Activated CD4-positive, alpha-beta T cell treated with anti-CD3 and anti-CD28 coated beads, Interleukin-2, amount 10 ng/mL, durations not matched to agents 7 days and 5 days (primary cell): ENCODE measurements at places on chromosomes 5 and 9. TPM values are rescaled to one million over a fixed set of nuclear protein-coding genes. Genes with fewer than 3 reads are reported as not detected.

DNA sequence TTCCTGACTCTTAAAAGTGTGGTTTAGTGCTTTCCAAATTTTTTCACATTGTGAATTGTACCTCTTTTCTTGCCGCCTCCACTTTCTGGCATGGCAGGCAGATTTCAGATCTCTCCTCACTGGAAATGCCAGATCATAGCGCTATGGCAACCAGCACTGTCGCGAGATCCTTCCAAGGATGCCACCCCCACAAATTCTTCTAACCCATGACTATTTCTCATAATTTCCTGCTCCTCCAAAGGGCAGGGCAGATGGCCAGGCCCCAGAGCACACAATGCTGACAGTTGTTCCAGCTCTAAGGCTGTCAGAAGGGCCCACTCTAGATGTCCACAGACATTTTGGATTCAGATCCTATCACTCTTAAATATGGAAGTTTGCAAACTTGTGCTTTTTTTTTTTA is 446.2 kb upstream of the RIOK2 start:
- DNase-seq, result no peak

- DNase-seq, result no peak
These were observed 4.7 kb downstream of the PRDM6 start for GRCh38 chr5:123093601-123094236.

SLC34A3 gene
- not detected for total RNA-seq

DNA sequence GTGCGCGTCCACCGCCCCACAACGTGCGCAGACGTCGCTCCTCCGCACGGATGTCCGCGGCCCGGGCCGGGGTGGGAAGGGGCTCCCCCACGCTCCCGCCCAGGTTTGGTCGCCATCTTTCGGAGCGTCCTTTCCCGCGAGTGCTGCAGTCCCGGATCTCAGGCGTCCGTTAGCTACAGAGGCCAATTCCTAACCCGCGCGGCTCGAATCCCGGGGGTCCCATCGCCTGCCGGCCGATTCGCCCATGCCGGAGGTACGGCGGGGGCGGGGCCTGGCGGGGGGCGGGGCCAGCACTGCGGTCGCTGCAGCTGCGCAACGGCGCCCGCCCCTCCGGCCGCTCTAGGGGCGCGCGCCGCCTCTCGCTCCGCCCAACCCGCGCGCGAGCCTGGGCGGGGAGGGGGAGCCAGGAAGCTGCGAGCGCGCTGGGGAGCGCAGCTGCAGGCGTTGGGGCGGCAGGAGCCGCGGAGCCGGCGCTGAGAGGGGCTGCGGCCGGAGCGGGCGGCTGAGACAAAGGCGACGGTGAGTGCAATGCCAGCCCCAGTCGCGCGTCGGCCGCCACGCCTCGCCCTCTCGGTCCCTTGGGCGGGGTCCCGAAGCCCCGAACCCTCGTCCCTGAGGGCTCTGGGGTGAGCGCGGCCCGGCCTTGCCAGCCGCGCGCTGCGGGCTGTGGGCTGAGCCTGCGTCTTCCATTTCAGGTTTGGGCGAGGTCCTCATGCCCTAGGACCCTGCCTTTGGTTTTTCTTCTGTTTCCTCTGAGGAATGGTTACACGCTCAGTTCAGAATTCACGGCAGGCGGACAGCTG is at the start of gene CDC42SE2:
Gene CDC42SE2 (plus strand): TSS at position 406 of the 803 bp plus-strand sequence. CDS start 95,441 bp downstream, outside the sequence.
- peak; percentile 83 for DNase-seq

NEURL1B gene
- 8.7 TPM for total RNA-seq

GRCh38 chr5:116375926-116376325 is 198.7 kb downstream of the SEMA6A start:
- no peak for DNase-seq

- no peak for DNase-seq
These were observed 194.7 kb downstream of the GLIS3 start for GRCh38 chr9:4105183-4105582.

OTULINL gene
- total RNA-seq, result 38.7 TPM

GRCh38 chr9:82332018-82332773 is 343.6 kb downstream of the SPATA31D1 start:
- no peak for DNase-seq

DNA sequence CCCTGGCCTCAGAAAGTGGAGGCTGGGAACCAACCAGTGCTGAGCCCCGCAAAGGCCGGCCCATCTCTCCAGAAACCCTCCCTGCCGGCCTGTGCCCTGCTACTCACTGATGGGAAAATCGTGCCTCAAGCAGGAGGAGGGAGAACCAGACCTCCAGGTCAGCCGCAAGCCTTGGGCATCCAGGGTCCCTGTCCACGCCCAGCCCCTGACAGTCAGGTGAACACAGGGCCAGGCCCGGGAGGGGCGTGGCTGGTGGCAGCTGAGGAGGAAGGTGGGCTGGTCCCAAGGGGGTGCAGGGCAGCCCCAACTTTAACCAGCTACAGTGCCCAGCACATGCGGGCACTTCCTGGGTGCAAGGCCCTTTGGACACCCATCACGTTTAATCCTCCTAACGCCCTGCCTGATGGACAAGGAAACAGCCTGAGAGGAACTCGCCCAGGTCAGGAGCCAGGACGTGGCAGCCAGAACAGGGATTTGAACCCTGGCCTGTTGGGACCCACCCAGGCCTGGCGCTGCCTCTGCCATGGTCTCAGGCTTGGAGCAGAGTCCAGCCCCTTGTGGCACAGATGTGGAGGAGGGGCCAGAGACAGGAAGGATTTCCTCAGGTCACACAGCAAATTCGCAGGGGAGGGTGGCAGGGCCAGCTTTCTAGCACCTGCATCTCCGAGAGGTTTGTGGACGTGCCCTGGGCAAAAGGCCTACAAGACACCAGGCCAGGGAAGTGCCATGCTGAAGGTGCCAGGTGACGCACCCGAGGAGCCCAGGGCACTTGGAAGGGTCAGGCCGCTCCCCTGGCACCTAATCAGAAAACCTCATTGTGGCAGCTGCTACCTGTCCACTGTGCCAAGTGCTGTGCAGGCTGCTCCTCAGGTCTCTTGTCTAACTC is 4.5 kb downstream of the RALGDS start:
- DNase-seq, result no peak

CDO1 gene
- total RNA-seq, result not detected

ZDHHC11B gene
- 0.87 TPM for total RNA-seq

DNA sequence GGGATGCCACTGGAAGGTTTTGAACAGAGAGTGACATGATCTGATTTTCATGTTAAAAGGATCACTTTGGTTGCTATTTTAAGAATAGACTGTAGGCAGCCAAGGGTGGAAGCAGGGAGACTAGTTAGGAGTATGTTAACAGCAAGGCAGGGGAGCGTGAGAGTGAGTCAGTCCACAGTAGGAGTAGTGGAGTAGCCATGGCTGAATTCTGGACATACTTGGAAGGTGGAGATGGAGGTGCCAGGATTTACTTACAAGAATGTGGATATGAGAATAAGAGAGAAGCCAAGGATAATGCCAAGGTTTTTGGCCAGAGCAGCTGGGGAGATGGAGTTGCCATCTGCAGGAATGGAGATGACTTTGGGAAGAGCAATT is 118.8 kb downstream of the GALNT10 start:
- DNase-seq, result no peak

- DNase-seq, result no peak
These were observed 285.8 kb upstream of the RASA1 start for GRCh38 chr5:86981898-86982297.

- DNase-seq, result no peak
These were observed 82.4 kb downstream of the BOD1 start for GRCh38 chr5:173534031-173534430.
